ENCODE measurements at places on chromosomes 7 and 10.

DNA sequence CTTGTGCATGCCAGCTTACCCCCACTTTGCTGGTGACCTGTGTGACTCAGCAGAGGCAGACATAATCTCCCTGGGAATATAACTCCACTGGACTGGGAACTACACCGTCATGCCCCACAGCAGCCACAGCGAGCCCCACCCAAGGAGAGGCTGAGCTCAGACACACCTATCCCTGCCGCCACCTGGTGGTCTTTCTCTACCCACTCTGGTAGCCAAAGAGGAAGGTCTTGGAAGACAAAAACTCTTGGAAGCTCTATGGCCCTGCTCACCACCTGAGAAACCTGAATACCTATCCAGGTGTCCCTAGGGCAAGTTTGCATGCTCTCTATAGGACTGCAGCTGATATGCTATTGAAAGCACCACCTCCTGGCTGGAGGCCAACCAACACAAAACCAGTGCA is 48.1 kb downstream of the MYO3A start:
- no peak for DNase-seq

GRCh38 chr10:3195726-3196125 is 23.1 kb upstream of the PITRM1 start:
- no peak for DNase-seq

- DNase-seq, result no peak
These were observed 61.2 kb downstream of the SH3PXD2A start for GRCh38 chr10:103793920-103794883.

- DNase-seq, result peak; percentile 53
These were observed 135.7 kb downstream of the LCOR start for GRCh38 chr10:96967847-96968246.

DNA sequence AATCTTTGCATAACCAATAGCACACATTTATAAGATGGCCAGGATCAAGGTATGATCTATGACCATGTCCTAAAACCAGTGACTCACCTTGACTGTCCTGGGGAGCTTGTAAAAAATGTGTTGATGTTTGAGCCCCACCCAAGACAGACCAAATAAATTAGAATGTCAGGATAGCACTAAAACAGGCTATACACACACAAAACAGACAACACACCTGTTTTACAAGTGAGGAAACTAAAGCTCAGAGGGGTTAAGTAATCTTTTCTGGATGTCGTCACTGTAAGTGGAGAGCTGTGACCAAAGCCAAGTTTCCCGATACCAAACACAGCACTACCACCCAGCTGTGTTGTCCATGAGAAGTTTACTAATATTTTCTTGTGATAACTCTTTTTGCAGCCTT is 84.5 kb downstream of the AVL9 start:
- DNase-seq, result no peak

DNA sequence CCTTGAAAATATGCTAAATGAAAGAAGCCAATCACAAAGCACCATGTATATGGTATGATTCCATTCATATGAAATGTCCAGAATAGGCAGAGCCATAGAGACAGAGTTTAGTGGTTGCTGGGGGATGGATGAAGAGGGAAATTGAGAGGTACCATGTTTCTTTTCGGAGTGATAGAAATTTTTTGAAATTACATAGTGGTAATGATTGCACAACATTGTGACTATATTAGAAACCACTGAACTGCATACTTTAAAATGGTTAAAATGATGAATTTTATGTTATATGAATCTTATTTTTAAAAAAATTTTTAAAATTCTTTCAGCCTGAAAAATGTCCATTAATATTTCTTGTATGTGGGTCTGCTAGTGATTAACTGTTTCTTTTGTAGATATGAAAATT is 26.1 kb downstream of the DNAJC9 start:
- DNase-seq, result no peak

DNA sequence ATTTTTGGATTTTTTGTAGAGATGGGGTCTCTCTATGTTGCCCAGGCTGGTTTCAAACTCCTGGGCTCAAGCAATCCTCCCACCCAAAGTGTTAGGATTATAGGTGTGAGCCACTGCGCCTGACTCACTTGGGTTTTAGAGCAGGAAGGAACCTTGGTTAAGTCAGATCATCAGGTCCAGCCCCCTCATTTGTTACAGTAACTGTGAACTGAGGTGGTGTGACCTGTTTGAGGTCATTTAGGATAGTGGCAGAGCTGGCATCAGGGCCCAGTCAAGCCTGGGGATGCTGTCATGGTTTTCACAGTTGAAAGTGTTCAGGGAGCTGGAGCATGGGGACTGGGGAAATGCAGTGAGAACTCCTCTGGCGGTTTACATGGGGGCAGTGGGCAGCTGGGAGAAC is 159.6 kb downstream of the TAX1BP1 start:
- no peak for DNase-seq

GRCh38 chr10:15943426-15943825 is 83.1 kb upstream of the MINDY3 start:
- no peak for DNase-seq

GRCh38 chr10:130428936-130429335 is 292.7 kb downstream of the GLRX3 start:
- DNase-seq, result no peak

- DNase-seq, result no peak
These were observed 62.1 kb upstream of the STEAP1B start for GRCh38 chr7:22561895-22562593.

- DNase-seq, result no peak
These were observed 113.4 kb downstream of the GPR37 start for GRCh38 chr7:124652237-124652636.

DNA sequence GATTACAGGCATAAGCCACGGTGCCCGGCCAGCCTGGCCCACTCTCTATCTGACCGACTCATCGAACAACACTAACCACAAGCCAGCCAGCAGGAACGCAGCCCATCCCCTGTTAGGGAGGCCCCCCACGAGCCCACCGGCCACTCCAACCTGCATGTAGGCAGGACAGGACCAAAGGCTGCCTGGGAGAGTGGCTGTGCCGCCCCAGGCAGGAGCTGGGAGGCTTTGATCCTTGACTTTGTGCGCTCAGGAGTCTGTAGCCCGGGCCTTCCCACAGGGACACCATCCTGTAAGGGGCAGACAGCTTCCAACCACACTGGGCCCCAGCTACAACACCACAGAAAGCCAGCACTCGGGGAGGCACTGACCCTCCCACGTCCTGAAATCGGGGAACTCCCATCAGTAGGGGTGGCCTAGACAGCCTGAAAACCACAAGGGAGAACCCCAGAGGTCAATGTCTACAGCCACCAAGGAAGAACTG is 29.4 kb downstream of the GRID1 start:
- no peak for DNase-seq

DNA sequence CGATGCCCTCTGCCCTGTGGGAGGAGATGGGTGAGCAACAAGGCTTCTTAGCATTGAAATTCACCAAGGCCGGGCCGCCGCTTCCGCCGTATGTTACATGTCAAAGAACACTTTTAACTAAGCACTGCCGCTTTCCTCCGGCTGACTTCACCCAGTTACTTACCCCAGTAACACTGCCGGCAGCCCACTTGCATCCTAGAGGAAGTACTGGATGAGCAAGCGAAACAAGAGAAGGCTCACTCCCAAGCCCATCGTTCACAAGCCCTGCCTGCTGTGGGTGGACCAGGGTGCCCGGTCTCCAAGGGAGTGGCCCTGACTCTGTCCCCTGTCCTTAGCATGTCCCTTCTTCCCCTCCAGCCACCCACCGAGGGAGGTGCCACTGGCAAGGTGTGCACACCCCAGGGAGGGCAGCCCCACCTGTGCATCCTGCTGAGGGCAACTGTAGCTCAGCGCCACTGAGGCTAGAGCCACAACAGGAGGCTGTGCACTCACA is 73.1 kb upstream of the EBF3 start:
- DNase-seq, result no peak

GRCh38 chr10:93277360-93277759 is 203.7 kb downstream of the CYP26A1 start:
- no peak for DNase-seq

DNA sequence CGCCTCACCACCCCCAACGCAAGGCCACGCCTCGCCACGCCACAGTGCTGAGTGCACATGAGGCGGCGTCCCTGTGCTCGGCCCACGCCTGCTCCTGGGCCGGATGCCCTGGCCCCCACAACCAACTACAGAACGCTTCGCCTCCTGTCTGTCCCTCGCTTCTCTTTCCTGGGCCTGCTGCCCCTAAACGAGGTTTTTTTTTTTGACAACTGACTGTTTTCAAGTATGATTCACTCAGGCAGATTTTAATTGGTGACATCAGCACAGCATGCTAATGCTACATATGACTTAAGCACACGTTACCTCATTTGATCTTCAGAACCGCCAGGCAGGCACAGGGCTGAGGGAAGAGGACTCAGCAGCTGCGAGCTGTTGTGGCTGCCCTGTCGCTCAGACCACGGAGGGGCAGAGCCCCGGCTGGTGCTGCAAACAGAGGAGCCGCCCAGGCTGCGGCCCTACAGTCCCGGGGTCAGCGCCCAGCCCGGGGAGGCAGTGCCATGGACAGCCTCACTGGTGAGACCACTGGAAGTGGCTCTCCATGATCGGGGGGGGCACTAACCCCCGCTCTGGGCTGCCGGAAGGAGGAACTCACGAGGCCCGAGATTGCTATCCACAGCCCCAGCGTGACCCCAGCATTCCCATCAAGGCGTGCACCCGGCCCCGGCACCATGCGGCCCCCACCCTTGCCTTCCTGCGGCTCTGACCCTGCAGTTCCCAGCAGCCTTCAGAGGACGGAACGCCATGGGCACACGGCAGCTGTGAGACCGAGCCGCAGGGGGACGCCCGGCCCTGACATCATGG is 212.8 kb downstream of the MAD1L1 start:
- DNase-seq, result peak; percentile 96

Measured in fibroblast of skin of right biceps (primary cell).